PC-9 (cell line): ENCODE measurements at places on chromosomes 6 and 20. TPM values are rescaled to one million over a fixed set of nuclear protein-coding genes. Genes with fewer than 3 reads are reported as not detected.

SLA2 gene
- not detected in 2 replicates for total RNA-seq

DNA sequence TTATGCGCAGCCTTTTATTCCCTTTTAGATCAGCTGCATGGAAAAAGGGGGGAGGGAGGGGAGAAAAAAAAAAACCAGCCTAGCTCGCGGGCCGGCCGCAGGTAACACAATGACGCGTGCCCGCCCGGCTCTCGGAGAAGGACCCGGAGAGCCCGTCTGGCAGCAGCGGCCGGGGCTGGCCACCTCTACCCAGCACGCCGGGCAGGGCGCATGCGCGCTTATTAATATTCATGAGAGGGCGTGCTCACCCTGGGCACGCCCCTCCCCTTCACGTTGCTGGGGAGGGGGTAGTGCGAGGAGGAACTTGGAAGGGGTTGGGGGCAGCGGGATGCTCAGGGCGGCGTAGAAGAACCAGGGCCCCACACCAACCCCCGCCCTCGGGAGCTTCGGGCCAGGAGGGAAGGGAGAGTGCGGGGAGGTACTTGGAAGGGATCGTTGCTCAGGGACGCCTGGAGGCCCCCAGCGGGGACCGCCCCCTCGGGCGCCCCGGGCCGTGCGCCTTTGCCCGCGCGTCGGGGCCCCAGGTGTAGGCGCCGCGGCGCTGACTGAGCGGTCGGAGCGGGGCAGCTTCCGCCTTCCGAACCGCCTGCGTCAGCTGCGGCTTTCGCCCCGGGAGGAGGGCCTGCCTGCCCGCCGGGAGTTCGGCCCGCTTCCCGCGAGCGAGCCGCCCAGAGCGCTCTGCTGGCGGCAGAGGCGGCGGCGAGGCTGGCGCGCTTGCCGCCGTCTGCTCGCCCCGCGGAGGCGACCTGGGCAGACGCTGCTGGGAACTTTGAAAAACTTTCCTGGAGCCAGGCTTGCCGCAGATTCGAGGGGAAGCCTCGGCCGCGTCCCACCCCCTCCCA lies at the start of gene JAG1:
JAG1 (minus strand) TSS at position 158 of the 842 bp plus-strand sequence. CDS start 469 bp downstream, outside the sequence.
- peaks cover 16% of the 10 kb centered on the region for H3K4me1 ChIP-seq
- no peaks in the 10 kb centered on the region for H3K27me3 ChIP-seq
- no peaks in the 10 kb centered on the region; the same call in 1 of the 2 replicates for H3K36me3 ChIP-seq
- H3K4me3 ChIP-seq = peak within 1 kb of the TSS; percentile 84

GRCh38 chr6:127952831-127953230 lies 52.0 kb upstream of the THEMIS start:
- H3K27ac ChIP-seq = no peak overlapping the region
- no peaks in the 10 kb centered on the region for H3K36me3 ChIP-seq
- no peak for DNase-seq
- H3K4me1 ChIP-seq = no peaks in the 10 kb centered on the region
- H3K4me3 ChIP-seq = no peak overlapping the region

- peaks cover 73% of the 10 kb centered on the region for H3K4me1 ChIP-seq
- DNase-seq = no peak
- no peaks in the 10 kb centered on the region for H3K27me3 ChIP-seq
- no peaks in the 10 kb centered on the region for H3K36me3 ChIP-seq
- H3K4me3 ChIP-seq = no peak overlapping the region
These were observed 50.7 kb downstream of the TGM2 start for GRCh38 chr20:38114353-38114791.

GRCh38 chr6:135088281-135088680 lies 33.7 kb upstream of the HBS1L start:
- no peak overlapping the region for H3K27ac ChIP-seq
- H3K36me3 ChIP-seq = no peaks in the 10 kb centered on the region
- DNase-seq = no peak
- H3K27me3 ChIP-seq = no peaks in the 10 kb centered on the region
- no peaks in the 10 kb centered on the region for H3K4me1 ChIP-seq

- H3K4me1 ChIP-seq = no peaks in the 10 kb centered on the region
- H3K36me3 ChIP-seq = peaks cover 13% of the 10 kb centered on the region
- H3K27ac ChIP-seq = no peak overlapping the region
- no peak overlapping the region for H3K4me3 ChIP-seq
- H3K27me3 ChIP-seq = no peaks in the 10 kb centered on the region
These were observed 23.2 kb downstream of the TRERF1 start for GRCh38 chr6:42428326-42429041.

DNA sequence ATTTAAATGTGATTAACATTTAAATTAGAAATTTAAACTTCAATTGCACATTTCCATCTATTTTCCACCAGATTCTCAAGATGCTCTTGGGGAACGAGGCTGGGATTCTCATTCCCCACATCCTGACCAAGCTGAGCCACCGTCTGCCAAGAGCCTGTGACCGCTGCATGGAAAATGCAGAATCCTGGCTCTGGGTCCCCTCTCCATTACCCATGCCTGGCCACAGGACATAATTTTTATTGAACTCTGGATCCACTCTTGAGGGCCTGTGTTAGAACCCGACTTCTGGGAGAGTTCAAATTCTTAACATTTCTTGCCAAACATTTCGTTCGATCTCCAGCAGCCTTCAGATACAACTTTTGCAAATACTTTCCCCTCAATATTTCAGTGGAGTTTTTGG lies 201.6 kb upstream of the SNX9 start:
- DNase-seq = no peak
- no peaks in the 10 kb centered on the region for H3K4me1 ChIP-seq
- no peak overlapping the region for H3K4me3 ChIP-seq
- H3K36me3 ChIP-seq = no peaks in the 10 kb centered on the region
- no peaks in the 10 kb centered on the region for H3K27me3 ChIP-seq

DNA sequence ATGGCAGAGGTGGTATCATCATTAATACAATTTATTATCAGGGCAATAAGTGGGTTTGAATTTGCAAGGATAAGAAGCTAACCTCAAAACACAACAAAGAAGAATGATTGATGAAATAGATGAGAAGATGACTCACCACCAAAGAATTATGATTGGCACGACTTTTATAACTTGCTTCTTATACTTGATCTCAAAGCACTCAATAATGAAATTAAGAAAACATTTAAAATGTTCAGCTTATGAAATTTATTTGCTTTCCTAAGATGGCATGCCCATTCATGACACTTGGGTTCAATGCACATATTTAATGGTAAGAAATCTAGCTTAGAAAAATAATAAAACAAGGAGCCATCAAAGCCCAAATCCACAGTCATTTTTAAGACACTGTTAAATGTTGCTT lies 477.5 kb downstream of the GJA1 start:
- no peak overlapping the region for H3K27ac ChIP-seq
- H3K36me3 ChIP-seq = no peaks in the 10 kb centered on the region
- DNase-seq = no peak
- H3K4me1 ChIP-seq = no peaks in the 10 kb centered on the region
- H3K27me3 ChIP-seq = no peaks in the 10 kb centered on the region

GRCh38 chr20:49112596-49113274 lies 66.6 kb downstream of the CSE1L start:
- H3K36me3 ChIP-seq = peaks cover 17% of the 10 kb centered on the region
- no peak for DNase-seq
- H3K4me1 ChIP-seq = no peaks in the 10 kb centered on the region
- H3K27me3 ChIP-seq = no peaks in the 10 kb centered on the region
- H3K4me3 ChIP-seq = no peak overlapping the region
- no peak overlapping the region for H3K27ac ChIP-seq

- H3K4me1 ChIP-seq = no peaks in the 10 kb centered on the region
- H3K4me3 ChIP-seq = no peak overlapping the region
- no peaks in the 10 kb centered on the region for H3K27me3 ChIP-seq
- H3K27ac ChIP-seq = no peak overlapping the region
- DNase-seq = no peak
These were observed 112.1 kb downstream of the WDR27 start for GRCh38 chr6:169589699-169590257.

DNA sequence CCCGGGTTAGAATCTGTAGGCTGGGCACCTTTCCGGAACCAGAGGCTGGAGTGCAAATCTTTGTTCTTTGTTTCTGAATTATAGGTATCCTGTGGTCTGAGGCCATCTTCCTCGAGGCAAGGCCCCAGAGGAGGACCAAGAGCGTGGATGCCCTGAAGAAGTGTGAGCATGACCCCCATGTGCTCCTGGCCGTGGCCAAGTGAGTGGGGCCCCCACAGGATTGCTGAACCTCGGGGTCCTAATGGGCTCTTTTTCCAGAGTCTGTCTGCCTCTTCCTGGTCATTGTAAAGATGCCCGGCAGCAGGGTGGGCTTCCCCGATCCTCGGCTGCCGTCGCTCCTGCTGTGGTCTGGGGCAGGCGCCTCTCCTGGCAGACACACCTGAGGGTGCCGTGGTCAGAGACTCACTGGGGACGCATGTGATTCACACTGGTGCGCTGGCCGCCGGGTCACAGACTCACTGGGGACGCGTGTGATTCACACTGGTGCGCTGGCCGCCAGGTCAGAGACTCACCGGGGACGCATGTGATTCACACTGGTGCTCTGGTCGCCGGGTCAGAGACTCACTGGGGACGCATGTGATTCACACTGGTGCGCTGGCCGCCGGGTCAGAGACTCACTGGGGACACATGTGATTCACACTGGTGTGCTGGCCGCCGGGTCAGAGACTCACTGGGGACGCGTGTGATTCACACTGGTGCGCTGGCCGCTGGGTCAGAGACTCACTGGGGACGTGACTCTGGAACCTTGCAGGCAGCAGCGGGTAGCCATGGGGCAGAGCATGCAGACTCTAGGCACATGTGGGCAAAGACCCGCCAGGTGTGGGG lies 6.5 kb upstream of the C20orf204 start:
- H3K36me3 ChIP-seq = peaks cover 16% of the 10 kb centered on the region
- DNase-seq = no peak
- H3K4me1 ChIP-seq = no peaks in the 10 kb centered on the region

DNA sequence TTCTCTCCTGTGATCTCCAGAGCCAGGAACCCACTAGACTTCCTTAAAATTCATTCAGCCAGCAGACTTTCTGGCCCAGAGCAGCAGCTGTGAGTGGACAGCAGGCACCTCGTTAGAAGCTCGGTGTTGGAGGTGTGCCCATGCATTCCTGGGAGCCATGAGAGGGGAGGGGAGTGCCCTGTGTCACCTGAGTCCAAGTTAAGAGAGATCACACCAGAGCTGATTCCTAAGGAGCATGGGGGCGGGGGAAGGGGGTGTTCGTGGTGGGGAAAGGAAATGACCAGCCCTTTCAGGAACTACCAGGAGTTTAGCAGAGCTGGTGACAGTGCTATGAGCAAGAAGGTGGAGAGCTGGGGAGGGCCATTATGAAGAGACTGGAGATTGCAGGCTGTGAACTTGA lies 46.9 kb downstream of the GFRA4 start:
- no peaks in the 10 kb centered on the region for H3K4me1 ChIP-seq
- no peaks in the 10 kb centered on the region for H3K36me3 ChIP-seq
- peak; percentile 64 for DNase-seq
- H3K27ac ChIP-seq = no peak overlapping the region

DNA sequence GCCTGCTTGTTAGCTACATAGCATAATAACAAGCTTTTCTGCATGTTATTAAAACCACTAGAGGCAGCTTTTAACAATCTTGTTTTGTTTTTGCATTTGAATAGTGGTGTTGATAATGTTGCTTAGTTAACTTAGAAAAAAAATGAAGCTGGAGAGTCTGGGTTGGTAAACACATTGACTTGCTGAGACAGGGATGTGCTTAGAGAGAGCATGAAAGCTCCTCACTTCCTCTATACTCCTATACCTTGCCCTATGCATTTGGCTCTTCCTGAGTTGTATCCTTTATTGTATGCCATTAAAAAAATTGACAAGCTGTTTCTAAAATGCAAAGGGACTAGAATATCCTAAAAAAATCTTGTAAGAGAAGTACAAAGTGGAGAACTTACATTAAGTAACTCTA lies 13.6 kb downstream of the FAM83B start:
- H3K27me3 ChIP-seq = no peaks in the 10 kb centered on the region
- no peak for DNase-seq
- H3K27ac ChIP-seq = no peak overlapping the region
- H3K36me3 ChIP-seq = peaks cover 4% of the 10 kb centered on the region; the same call in 1 of the 2 replicates
- no peak overlapping the region for H3K4me3 ChIP-seq

DNA sequence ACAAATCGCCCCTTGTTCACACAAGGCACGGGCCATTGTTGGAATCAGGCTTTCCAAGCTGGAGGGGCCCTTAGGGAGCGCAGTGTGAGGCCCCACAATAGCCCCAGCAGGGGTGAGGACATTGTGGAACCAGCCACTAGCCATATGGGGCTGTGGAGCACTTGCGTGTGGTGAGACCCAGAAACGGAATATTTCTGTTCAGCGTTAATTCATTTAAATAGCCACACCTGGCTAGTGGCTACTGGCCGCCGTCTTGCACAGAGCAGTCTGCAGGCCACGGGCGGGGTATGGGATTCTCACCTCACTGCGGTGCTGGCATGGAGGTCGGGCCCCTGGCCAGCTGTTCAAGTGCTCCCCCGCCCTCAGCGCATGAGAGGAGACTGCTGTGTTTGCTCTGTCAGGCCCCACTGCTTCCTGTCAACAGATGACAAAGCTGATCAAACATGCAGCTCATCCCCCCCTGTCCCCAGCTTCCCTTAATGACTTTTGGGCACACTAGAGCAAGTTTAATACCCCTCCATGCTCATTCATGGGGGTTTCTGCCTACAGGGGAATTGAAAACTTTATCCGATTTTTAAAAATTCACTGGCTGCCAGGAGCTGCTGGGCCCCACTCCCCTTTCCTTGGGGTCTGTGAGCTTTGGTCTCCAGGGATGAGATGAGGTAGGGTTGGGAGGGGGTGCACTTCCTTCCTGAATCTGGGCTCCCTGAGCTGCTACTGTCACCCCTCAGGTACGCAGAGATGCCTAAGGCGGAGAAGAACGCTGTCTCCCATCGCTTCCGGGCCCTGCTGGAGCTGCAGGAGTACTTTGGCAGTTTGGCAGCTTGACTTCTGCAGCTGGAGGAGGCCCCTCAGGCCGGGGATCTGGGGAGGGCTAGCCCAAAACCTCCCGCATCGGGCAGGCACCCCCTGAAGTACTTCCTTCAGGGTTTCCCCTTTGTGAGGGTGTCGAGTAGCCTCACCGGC lies 13.6 kb downstream of the ITPA start:
- H3K27ac ChIP-seq = no peak overlapping the region
- no peaks in the 10 kb centered on the region for H3K27me3 ChIP-seq
- peaks cover 15% of the 10 kb centered on the region; the same call in 1 of the 2 replicates for H3K4me1 ChIP-seq
- 0 out of 2 replicates have a peak, but pooled peaks cover 3% of the 10 kb centered on the region for H3K36me3 ChIP-seq
- DNase-seq = no peak

DNA sequence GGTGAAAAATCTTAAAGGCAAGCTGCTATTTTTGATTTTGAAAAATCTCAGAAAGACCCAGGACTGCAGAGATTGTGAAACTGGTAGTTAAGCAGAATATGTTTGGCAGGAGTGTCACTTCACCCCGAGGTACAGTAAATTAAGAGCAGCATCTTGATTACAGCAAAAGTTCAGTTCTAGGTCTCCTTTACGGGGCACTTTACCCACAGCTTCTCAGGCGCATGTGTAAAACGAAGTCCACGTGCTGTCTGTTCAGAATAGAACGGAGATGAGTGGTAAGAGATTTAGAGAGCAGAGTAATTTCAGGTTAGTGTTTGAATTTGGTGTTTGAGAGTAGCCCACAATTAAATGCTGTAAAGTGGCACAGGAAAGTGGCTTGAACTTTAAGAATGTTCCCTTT lies 84.0 kb downstream of the FARS2 start:
- no peaks in the 10 kb centered on the region for H3K4me1 ChIP-seq
- no peaks in the 10 kb centered on the region for H3K36me3 ChIP-seq
- no peaks in the 10 kb centered on the region for H3K27me3 ChIP-seq
- no peak overlapping the region for H3K4me3 ChIP-seq
- DNase-seq = no peak

- no peak overlapping the region for H3K4me3 ChIP-seq
- no peaks in the 10 kb centered on the region for H3K4me1 ChIP-seq
- no peak for DNase-seq
- no peaks in the 10 kb centered on the region for H3K27me3 ChIP-seq
These were observed 2.8 kb downstream of the ANKRD60 start for GRCh38 chr20:58225452-58226200.
